ENCODE measurements at places on chromosomes 1 and 21.

DNA sequence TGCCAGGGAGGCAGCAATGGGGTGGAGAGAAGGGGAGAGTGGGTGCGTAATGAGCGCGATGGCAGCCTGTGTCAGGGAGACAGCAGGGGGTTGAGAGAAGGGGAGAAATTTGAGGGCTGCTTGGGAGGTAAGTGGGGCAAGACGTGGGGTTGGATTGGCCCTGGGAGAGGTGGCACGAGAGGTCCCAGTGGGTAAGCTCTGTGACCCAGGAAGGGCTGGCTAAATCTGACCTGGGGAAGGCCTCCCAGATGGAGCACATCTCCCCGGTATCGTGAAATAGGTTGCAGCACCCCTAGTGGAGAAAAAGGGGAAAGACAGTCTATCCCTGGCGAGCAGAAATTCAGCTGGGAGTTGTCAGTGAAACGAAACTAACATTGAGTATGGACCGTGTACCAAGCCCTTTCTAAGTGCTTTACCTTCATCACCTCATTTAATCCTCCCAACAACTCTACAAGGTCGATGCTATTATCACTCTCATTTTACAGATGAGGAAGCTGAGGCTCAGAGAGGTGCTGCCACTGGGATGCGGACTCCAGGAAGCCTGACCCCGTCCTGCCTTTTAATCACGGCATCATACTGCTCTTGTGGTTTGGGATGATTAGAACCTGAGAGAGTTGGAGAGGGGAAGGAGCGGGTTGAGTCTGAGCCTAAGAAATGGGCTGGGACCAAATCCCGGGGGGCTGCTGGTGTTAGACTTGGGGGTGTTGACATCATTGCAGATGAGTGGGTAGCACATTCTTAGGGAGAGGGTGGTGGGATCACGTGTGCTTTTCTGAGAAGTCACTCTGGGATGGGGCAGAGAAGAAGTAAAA is 56.6 kb upstream of the RPL11 start:
- DNase-seq = peak; percentile 36

DNA sequence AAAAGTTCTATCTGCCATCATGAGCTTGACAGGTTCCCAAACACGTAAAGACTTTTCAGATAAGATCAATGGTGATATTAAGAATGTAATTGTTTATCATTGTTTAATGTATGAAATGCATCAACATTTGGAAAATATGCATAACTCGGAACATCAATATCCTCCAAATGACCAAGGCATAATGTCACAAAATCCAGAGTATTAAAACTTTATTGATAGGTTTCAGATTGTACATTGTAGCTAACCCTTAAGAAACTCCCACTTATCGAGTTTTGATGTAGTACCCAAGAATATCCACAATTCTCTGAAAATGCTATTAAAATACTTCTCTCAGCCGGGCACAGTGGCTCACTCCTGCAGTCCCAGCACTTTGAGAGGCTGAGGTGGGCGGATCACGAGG is 12.1 kb upstream of the TNNI1 start:
- DNase-seq = no peak

- DNase-seq = no peak
Measured at GRCh38 chr1:41277371-41277975, 35.4 kb upstream of the SCMH1 start.

GRCh38 chr1:156591432-156592157 is at the start of gene NAXE:
TSS of gene NAXE (plus strand) at chr1:156591776. CDS start at chr1:156591805, 29 bp downstream.
- peak; percentile 38 for DNase-seq

DNA sequence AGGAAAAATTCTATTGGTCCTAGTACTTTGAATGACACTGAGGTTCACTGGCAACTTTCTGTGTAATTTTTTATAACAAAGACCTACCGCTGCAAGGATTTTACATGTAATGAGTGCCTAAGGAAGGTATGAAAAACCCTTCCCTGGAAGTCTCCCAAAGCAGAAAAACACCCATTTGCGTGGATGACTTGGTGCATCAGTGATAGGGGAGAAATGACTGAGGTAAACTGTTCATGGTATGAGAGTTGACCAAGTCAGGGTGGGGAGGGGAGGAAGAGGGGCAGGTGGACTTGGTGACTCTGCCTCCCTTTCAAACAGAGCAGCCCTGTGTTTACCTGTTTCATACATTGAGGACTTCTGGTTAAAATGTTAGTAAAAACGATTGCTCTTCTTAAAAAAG is 78.8 kb upstream of the IPO9 start:
- no peak for DNase-seq
